ENCODE measurements at places on chromosomes 1 and 21. TPM values are rescaled to one million over a fixed set of nuclear protein-coding genes. Genes with fewer than 3 reads are reported as not detected.

CZIB gene
- 28.9 TPM for total RNA-seq

SRSF11 gene
- total RNA-seq: 81.0 TPM

PCAT6 gene
- not detected for total RNA-seq

GRCh38 chr1:1665815-1666251 lies 7.0 kb upstream of the CDK11B start:
- DNase-seq: no peak
- no peaks in the 10 kb centered on the region for H3K4me1 ChIP-seq
- H3K4me3 ChIP-seq: no peak overlapping the region
- no peak overlapping the region for H3K27ac ChIP-seq
- peaks cover 48% of the 10 kb centered on the region for H3K36me3 ChIP-seq

ZNF683 gene
- not detected for total RNA-seq
